ENCODE measurements at places on chromosomes 2 and 18. TPM values are rescaled to one million over a fixed set of nuclear protein-coding genes. Genes with fewer than 3 reads are reported as not detected.

GRCh38 chr2:121123268-121123667 is 161.7 kb downstream of the TFCP2L1 start:
- no peak for DNase-seq

ADRA2B gene
- total RNA-seq: 0.13 TPM

FOXI3 gene
- not detected for total RNA-seq

SNED1 gene
- 66.7 TPM for total RNA-seq
